ENCODE measurements at places on chromosomes 16 and 17. TPM values are rescaled to one million over a fixed set of nuclear protein-coding genes. Genes with fewer than 3 reads are reported as not detected.

TNFRSF13B gene
- not detected for polyA plus RNA-seq

DNA sequence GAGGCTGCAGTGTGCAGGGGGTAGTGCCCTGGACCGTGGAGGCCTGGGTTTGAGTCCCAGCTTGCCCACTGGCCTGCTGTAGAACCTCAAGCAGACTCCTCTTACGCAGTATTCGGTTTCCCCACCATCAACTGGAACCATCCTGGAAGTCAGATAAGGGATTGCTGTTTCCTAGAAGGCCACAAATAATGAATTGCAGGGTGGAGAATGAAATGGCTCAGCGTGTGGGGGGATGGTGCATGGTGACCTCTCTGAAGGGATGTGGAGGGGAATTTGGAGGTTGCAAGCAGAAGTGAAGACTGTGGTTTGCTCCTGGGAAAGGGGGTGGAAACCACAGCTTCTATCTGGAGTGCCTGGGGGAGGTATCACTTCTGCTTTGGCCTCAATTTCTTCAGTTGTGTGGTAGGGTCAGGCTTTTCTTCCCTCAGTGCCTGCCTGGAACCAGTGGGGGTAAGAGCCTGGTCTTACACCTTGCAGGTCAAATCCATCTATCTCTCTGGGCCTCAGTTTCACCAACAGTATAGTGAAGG lies 1.7 kb downstream of the ADGRG5 start:
- no peak overlapping the region for H3K4me3 ChIP-seq
- H3K36me3 ChIP-seq, result no peaks in the 10 kb centered on the region
- H3K4me1 ChIP-seq, result no peaks in the 10 kb centered on the region
- H3K27ac ChIP-seq, result no peak overlapping the region
- no peak for DNase-seq

DNA sequence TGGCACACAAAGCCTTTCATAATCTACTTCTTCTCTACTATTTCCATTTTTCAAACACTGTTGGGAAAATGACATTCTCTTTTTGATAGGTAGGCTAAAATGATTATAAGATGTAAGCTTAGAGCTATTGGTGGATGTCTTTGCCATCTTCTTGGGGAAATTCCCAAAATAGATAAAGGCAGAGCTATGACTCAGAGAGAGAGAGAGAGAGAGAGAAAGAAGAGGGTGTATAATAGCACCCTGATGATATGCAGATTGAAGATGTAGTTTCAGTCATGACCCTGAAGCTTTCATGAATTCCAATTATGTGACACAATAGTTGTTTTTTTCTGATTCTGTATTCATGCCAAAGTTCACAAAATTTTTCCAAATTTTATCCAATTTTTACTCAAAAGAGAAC lies 529.1 kb downstream of the HS3ST4 start:
- H3K27ac ChIP-seq, result no peak overlapping the region
- no peaks in the 10 kb centered on the region for H3K36me3 ChIP-seq
- H3K4me3 ChIP-seq, result no peak overlapping the region
- H3K27me3 ChIP-seq, result no peaks in the 10 kb centered on the region

- no peaks in the 10 kb centered on the region for H3K36me3 ChIP-seq
- no peak for DNase-seq
- H3K27me3 ChIP-seq, result no peaks in the 10 kb centered on the region
- H3K4me3 ChIP-seq, result no peak overlapping the region
- H3K4me1 ChIP-seq, result no peaks in the 10 kb centered on the region
- no peak overlapping the region for H3K27ac ChIP-seq
These were observed 67.5 kb downstream of the IQCK start for GRCh38 chr16:19785512-19786130.

ZNF207 gene
- polyA plus RNA-seq, result 96.8 TPM

- no peak overlapping the region for H3K27ac ChIP-seq
- no peaks in the 10 kb centered on the region for H3K36me3 ChIP-seq
These were observed 116.4 kb downstream of the NPIPB5 start for GRCh38 chr16:22627043-22627442.

GRCh38 chr17:31537565-31538011 lies 146.1 kb downstream of the RAB11FIP4 start:
- no peaks in the 10 kb centered on the region for H3K27me3 ChIP-seq
- no peaks in the 10 kb centered on the region for H3K36me3 ChIP-seq
- H3K4me3 ChIP-seq, result no peak overlapping the region
- H3K27ac ChIP-seq, result no peak overlapping the region
- peaks cover 28% of the 10 kb centered on the region for H3K4me1 ChIP-seq

SULT1A2 gene
- polyA plus RNA-seq, result not detected

COPS3 gene
- 90.2 TPM for polyA plus RNA-seq

DNA sequence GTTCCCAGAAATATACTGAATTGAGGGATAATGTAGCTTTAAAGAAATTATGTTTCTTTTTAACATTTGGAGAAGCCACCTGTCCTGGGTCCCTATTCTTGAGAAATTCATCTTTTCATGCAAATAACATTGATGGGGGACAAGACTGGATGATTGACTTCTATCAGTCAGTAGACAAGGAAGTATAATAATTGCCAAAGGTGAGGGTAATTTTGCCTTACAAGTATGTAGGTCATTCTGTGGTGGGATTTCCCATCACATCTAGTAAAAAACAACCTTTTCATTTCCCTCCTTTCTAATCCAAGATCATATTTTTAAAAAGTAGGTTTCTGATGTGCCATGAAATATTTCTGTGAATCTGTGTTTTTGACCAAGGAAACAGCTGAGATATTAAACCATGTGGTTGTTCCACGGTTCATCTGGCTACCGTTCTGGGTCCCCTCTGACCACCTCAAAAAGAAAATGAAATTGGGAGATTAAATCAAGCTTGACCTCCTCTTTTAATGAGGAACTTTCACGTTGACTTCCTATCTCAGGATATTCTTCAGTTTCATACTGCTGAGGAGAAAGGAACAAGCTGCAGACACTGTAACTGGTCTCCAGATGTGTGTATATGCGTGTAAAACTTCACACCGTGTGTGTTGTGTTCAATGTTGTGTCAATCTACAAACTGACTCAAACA lies 138.6 kb downstream of the MAP2K6 start:
- peaks cover 12% of the 10 kb centered on the region for H3K4me1 ChIP-seq
- H3K27me3 ChIP-seq, result no peaks in the 10 kb centered on the region
- no peaks in the 10 kb centered on the region for H3K36me3 ChIP-seq
- H3K27ac ChIP-seq, result no peak overlapping the region

- DNase-seq, result peak; percentile 88
- H3K27me3 ChIP-seq, result no peaks in the 10 kb centered on the region
- peaks cover 17% of the 10 kb centered on the region for H3K4me1 ChIP-seq
- H3K4me3 ChIP-seq, result no peak overlapping the region
These were observed 21.0 kb downstream of the FBXO39 start for GRCh38 chr17:6796887-6797490.

DNA sequence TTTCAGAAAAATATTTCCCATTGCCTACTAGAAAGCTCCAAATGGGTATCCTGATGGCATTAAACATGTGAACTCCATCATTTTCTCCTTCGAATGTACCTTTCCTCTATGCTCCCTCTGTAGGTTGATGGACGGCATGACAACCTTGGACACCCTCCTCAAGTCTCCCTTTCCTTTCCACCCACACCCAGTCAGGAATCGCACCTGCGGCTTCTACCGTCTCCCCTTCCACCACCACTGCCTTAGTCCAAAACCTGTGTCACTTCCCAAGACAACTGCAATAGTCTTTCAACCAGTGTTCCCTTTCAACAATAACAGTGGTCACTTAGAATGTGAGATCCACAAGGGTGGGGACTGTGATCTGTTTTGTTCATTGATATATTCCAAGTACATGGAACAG lies 233.1 kb upstream of the AXIN2 start:
- H3K4me3 ChIP-seq, result no peak overlapping the region
- H3K27ac ChIP-seq, result no peak overlapping the region
- H3K4me1 ChIP-seq, result no peaks in the 10 kb centered on the region
- no peaks in the 10 kb centered on the region for H3K27me3 ChIP-seq

TSPAN10 gene
- polyA plus RNA-seq, result 3.4 TPM
